ENCODE measurements at places on chromosomes 2 and 18.

DNA sequence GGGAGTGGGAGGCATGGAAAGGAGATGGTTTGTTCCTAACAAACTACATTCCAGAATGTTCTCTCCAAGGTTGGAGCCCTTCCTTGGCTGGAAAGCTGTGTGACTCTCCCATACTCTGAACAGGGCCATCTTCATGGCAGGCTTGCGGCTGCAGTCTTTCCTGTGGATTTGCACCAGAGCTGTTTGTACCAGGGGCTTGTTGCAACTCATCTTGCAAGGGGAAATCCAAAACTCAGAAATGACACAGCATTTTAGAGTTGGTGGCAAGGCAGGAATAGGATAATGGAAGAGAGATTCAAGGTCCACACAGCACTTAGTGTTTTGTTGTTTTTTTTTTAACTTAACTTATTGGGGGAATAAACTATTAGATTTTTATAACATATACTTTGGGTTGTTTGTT is 73.7 kb upstream of the ZNF516 start:
- ATAC-seq: no peak

DNA sequence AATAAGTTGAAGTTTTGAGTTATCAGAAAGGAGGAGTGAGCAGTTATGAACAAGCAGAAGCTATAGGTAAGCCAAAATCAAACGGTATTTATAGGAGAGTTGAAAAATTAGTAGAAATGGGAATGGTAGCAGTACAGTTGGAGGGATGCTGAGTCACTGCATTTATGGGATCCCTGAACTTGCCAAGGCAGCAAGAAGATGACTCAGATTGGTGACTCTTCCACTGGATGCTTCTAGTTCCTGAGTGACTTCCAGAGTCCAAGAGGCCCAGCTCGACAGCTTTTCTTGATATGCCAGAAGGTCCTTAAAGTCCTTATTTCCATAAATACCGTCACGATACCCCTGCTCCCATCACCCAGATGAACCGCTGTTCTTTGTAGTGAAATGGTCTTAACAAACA is 31.1 kb upstream of the ACTR3 start:
- ATAC-seq: no peak

DNA sequence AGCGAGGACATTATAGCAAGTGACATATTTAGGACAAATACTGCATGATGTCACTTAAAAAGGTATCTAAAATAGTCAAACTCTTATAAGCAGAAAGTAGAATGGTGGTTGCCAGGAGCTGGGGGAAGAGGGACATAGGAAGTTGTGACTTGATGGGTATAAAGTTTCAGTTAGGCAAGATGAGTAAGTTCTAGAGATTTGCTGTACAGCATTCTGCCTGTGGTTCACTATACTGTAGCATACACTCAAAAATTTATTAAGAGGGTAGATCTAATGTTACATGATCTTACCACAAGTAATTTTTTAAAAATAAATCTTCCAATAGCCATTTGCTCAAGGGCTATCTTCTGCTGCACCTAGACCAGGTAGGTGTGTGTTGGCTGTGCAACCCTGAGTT is 78.1 kb upstream of the NPAS2 start:
- no peak for ATAC-seq

DNA sequence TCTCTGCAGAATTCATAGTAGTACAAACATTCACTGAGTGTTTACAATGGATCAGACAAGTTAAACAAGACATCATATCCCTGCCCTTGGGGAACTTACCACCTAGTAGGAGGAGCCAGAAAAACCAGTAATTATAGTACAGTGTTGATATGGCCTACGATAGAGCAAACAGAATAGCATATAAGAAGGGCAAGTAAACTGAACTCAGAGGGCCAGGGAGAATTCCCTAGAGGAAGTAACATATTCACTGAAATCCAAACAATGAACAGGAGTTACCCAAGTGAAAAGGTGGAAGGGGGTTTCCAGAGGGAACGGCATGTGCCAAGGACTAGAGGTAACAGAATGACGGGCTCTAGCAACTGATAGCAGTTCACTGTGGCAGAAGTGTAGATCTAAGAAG is 34.1 kb downstream of the NHEJ1 start:
- no peak for ATAC-seq

- ATAC-seq: no peak
These were observed 27.1 kb upstream of the SULT1C3 start for GRCh38 chr2:108212671-108213070.

GRCh38 chr2:26709323-26710110 is 17.0 kb downstream of the KCNK3 start:
- no peak for ATAC-seq

DNA sequence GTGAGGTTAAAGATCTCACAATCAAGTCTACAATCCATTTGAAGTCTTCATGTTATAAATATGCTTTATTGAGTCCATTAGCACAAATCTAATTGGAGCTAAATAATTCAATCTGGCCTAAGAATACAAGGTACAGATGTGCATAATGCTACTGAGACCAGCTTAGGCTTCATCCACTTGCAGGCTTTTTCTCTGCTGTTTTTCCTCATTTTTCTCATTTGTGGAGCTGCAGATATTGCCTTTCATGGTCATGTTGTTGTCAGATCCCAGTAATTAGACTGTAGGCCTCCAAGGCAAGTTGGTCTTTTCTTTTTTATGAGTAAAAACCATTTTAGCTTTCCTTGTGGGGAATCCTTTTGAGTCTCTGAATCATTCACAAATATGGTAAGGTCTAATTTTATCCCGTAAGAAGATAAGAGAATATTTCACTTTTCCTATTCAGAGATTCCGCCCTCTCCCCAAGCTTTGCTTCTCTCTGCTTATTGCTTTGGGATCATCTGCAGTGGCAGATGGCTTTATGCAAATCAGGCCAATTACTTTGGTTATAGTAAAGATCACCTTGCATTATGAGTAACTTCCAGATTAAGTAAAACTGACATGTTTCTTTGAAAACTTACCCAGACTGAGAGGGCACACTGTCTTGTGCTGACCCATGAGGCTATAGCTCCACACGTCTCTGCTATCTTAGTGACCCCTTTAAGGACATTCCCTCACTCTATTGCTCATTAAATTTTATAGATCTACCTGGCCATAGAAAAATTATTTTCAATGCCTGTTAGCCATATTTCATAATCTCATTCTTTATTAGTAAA is 80.9 kb downstream of the MGAT5 start:
- ATAC-seq: no peak

DNA sequence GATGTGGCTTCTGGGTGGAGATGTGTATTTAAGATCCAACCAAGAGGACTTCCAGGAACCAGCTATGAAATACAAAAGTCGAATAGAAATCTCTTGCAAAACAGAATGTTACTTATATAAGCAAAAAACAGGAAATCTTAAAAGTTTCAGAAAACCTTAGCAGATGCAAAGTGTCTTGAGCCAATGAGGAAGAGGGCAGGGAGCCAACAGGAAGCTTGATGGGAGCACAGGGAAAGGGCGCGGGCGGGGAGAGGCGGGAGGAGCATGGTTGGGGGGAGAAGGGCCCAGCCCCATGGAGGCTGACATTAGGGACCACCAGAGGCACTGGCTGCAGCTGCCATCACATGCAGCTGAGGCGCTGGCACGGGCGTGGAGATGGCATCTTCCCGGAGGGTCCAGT is 203.3 kb downstream of the SNTG2 start:
- no peak for ATAC-seq

- no peak for ATAC-seq
These were observed 84.2 kb downstream of the MYOM1 start for GRCh38 chr18:3135536-3135935.

GRCh38 chr18:68504441-68505177 is 210.3 kb downstream of the TMX3 start:
- no peak for ATAC-seq

DNA sequence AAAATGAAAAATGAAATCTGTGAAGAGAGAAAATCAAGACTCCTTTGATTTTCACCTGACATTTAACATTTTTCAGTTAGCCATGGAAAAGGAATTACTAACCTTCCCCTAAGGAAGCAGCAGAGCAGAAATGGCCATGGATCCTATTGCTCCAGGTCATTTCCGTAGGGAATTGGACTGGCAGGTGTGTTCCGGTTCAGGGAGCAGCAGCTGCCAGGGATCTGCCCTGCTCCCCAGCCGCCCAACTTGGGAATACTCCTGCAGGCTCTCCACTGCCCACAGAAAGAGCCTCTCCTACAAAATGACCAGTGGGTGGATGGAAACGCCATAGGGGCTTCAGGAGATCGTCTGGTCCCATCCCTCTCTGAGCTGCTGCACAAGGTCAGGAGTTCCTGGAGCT is 86.0 kb upstream of the MAPK4 start:
- no peak for ATAC-seq

Data from stimulated activated memory B cell treated with anti-CD40 and anti-IgM and Interleukin-4, amounts not matched to agents 10 μg/mL and 1 μg/mL and 100 μg/mL, for 72 hours (primary cell).